ENCODE measurements at places on chromosomes 3 and 15. TPM values are rescaled to one million over a fixed set of nuclear protein-coding genes. Genes with fewer than 3 reads are reported as not detected.

The FBXO40 gene
- total RNA-seq: not detected

The ARHGEF26 gene
- total RNA-seq: 28.0 TPM

The RFX7 gene
- total RNA-seq: 19.8 TPM

The GHSR gene
- total RNA-seq: not detected

The NPAP1 gene
- not detected for total RNA-seq

The ANKUB1 gene
- total RNA-seq: not detected

- no peak overlapping the region for H3K4me3 ChIP-seq
- DNase-seq: no peak
- no peaks in the 10 kb centered on the region for H3K4me1 ChIP-seq
- H3K27me3 ChIP-seq: no peaks in the 10 kb centered on the region
- no peak overlapping the region for H3K27ac ChIP-seq
Observed at GRCh38 chr15:77546050-77546501, 86.6 kb downstream of the LINGO1 start.

DNA sequence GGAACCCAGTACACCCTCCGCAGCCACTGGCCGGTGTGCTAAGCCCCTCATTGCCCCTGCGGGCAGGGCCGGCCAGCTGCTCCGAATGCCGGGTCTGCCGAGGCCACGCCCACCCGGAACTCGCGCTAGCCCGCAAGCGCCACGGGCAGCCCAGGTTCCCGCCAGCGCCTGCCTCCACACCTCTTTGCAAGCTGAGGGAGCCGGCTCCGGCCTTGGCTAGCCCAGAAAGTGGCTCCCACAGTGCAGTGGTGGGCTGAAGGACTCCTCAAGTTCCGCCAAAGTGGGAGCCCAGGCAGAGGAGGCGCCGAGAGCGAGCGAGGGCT is 81.4 kb upstream of the BCHE start:
- no peaks in the 10 kb centered on the region for H3K27me3 ChIP-seq
- no peak overlapping the region for H3K4me3 ChIP-seq
- H3K4me1 ChIP-seq: no peaks in the 10 kb centered on the region
- H3K27ac ChIP-seq: no peak overlapping the region

DNA sequence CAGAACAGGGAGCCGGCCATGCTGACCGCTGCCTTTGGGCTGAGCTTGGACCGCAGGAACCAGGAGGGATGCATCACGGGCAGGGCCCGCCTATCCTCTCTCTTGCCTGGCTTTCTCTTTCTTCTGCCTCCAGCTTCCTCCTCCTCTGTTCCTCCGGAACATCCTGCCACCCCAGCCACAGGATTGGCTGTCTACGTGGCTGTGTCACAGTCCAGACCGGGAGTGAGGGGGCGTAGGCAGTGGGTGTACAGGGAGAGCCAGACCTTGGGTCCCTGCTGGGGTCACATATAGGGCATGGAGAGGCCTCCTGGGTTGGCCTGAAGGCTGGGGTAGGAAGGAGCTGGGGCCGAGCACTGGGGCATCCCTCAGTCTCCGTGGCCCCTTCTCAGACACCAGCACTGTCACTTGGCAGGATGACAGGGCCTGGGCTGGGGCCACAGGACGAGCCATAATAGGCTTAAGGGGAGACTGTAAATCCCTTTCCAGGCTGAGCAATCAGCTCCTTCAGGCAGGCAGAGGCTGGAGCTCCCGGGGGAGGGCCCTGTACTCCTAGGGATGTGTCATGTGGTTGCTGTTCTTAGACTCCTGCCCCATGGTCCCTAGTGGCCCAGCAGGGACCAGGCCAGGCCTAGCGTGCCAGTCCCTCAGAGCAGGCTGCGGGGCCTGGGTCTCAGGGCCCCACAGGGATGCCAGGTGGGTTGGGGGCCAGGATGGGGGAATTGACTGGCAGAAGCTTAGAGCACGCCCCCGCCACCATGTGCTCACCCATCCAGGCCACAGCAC is 25.4 kb downstream of the LINGO1 start:
- DNase-seq: no peak
- no peaks in the 10 kb centered on the region for H3K4me1 ChIP-seq
- no peaks in the 10 kb centered on the region for H3K27me3 ChIP-seq
- no peaks in the 10 kb centered on the region for H3K36me3 ChIP-seq

- H3K27ac ChIP-seq: no peak overlapping the region
- no peaks in the 10 kb centered on the region for H3K27me3 ChIP-seq
- no peak overlapping the region for H3K4me3 ChIP-seq
- DNase-seq: no peak
- H3K36me3 ChIP-seq: no peaks in the 10 kb centered on the region
Observed at GRCh38 chr3:175404027-175404426, 544.9 kb downstream of the NAALADL2 start.

DNA sequence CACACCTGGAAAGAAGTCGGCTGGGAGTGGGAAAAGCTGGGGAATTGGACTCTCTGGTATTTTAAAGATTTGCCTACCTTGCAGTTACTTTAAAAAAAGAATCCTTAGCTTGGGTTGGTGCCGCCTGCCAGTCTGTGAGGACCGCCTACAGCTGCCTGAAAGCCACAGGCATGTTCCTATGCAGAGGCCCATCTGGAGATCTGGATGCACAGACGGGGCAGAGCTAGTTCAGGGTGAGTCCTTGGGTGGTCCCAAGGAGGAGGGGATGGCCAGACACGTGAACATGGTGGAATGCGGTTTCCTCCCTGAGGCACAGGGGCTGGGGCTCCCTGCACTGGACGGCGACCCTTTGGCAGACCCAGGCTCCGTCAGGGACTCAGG is 113.2 kb upstream of the IQSEC1 start:
- no peak for DNase-seq
- no peaks in the 10 kb centered on the region for H3K36me3 ChIP-seq
- H3K27me3 ChIP-seq: no peaks in the 10 kb centered on the region
- H3K4me3 ChIP-seq: no peak overlapping the region

- no peak for DNase-seq
- no peak overlapping the region for H3K27ac ChIP-seq
- no peak overlapping the region for H3K4me3 ChIP-seq
- peaks cover 18% of the 10 kb centered on the region for H3K4me1 ChIP-seq
- peaks cover 16% of the 10 kb centered on the region for H3K36me3 ChIP-seq
- no peaks in the 10 kb centered on the region for H3K27me3 ChIP-seq
Observed at GRCh38 chr3:44962621-44963393, 13.2 kb downstream of the ZDHHC3 start.

DNA sequence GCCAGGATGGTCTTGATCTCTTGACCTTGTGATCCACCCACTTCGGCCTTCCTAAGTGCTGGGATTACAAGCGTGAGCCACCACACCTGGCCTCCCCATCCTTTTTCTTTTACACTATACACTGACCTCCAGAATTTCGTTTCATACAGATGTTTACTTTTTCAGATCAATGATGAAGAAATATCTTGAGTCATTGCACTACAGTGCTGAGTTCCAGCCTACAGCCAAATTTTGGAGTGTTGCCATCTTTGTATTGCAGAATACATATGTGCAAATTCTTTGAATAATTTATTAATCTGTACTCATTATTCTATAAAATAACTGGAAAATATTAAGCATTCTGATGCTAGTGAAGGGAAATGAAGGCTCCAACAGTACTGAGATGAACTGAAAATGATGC is 12.5 kb downstream of the ZPLD1 start:
- no peaks in the 10 kb centered on the region for H3K27me3 ChIP-seq
- no peaks in the 10 kb centered on the region for H3K36me3 ChIP-seq
- no peak overlapping the region for H3K27ac ChIP-seq
- DNase-seq: no peak
- no peaks in the 10 kb centered on the region for H3K4me1 ChIP-seq

GRCh38 chr3:56917361-56918110 is 115.8 kb upstream of the ARHGEF3 start:
- H3K36me3 ChIP-seq: no peaks in the 10 kb centered on the region
- peak overlapping the region; percentile 6 for H3K4me3 ChIP-seq
- H3K27ac ChIP-seq: peak overlapping the region; percentile 60
- peak; percentile 68 for DNase-seq
- no peaks in the 10 kb centered on the region for H3K4me1 ChIP-seq

- H3K4me3 ChIP-seq: no peak overlapping the region
- no peaks in the 10 kb centered on the region for H3K27me3 ChIP-seq
- no peak overlapping the region for H3K27ac ChIP-seq
- DNase-seq: no peak
- H3K4me1 ChIP-seq: no peaks in the 10 kb centered on the region
Observed at GRCh38 chr3:172746475-172746874, 4.1 kb upstream of the ECT2 start.

DNA sequence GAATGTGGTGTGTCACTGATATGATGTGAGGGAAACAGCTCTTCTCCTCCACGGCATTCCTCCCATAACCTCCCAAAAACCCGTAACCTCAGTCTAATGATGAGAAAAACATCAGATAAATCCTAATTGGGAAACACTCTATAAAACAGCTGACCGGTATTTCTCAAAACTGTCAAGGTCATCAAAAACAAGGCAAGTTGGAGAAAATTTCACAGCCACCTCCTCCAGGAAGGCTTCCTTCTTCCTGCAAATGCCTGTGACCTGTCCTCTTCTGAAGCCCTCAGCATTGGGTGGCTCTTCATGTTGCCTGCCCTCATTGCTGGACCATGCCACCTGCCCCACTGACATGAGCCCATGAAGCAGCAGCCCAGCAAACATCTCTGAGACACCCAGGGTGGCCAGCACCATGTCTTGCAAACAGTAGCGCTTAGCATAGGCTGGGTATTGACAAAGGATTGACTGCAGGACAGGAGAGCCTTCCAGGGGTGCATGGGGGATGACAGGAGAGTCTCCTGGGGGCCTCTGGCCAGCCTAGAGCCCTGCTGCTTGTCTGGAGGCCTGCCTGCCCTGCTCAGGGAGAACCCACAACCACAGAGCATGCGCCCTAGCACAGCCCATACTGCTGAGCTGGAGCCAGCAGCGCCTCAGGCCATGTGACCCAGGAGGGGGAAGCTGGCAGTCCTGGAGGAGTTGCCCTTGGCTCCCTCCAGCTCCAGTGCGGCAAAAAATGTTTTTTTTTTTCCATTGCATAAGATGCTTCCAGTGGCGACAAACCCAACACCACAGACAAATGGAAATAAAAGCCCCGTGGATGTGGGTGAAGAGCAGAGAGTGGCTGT is 49.7 kb downstream of the XXYLT1 start:
- H3K4me1 ChIP-seq: no peaks in the 10 kb centered on the region
- H3K36me3 ChIP-seq: no peaks in the 10 kb centered on the region
- no peaks in the 10 kb centered on the region for H3K27me3 ChIP-seq
- DNase-seq: peak; percentile 44

- no peaks in the 10 kb centered on the region for H3K4me1 ChIP-seq
- DNase-seq: no peak
- H3K36me3 ChIP-seq: peaks cover 14% of the 10 kb centered on the region
- no peaks in the 10 kb centered on the region for H3K27me3 ChIP-seq
Observed at GRCh38 chr15:82168296-82168695, 94.2 kb downstream of the EFL1 start.

- H3K36me3 ChIP-seq: no peaks in the 10 kb centered on the region
- no peaks in the 10 kb centered on the region for H3K27me3 ChIP-seq
- DNase-seq: no peak
- H3K4me3 ChIP-seq: no peak overlapping the region
- no peak overlapping the region for H3K27ac ChIP-seq
- H3K4me1 ChIP-seq: no peaks in the 10 kb centered on the region
Observed at GRCh38 chr3:141754032-141754431, 9.2 kb upstream of the GRK7 start.

DNA sequence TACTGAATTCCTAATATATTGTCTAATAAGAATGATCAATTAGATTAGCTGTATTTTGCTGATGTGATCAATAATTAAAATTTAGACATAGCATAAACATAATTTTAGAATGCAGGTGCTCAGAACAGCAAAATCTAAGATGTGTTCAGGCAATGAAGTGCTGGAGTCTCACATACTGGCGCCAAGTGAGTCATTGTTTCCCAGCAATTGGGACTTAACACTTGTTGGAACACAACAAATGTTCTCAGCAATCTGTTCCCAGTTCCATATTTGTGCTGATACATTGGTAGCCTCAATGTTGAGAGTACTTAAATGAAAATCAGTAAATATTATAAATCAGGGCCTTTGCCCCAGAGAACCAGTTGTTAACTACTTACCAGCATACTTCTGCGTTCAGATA is 619.0 kb downstream of the ROBO1 start:
- H3K36me3 ChIP-seq: no peaks in the 10 kb centered on the region
- DNase-seq: no peak
- H3K4me3 ChIP-seq: no peak overlapping the region
- H3K4me1 ChIP-seq: no peaks in the 10 kb centered on the region
- H3K27me3 ChIP-seq: no peaks in the 10 kb centered on the region

- no peak overlapping the region for H3K27ac ChIP-seq
- H3K4me3 ChIP-seq: no peak overlapping the region
- DNase-seq: no peak
- no peaks in the 10 kb centered on the region for H3K4me1 ChIP-seq
- peaks cover 32% of the 10 kb centered on the region for H3K36me3 ChIP-seq
- H3K27me3 ChIP-seq: no peaks in the 10 kb centered on the region
Observed at GRCh38 chr3:138222942-138223287, 35.8 kb downstream of the ARMC8 start.

GRCh38 chr3:26281284-26281985 is 341.1 kb upstream of the LRRC3B start:
- no peaks in the 10 kb centered on the region for H3K4me1 ChIP-seq
- no peak for DNase-seq
- no peaks in the 10 kb centered on the region for H3K27me3 ChIP-seq
- H3K36me3 ChIP-seq: no peaks in the 10 kb centered on the region
- no peak overlapping the region for H3K4me3 ChIP-seq

DNA sequence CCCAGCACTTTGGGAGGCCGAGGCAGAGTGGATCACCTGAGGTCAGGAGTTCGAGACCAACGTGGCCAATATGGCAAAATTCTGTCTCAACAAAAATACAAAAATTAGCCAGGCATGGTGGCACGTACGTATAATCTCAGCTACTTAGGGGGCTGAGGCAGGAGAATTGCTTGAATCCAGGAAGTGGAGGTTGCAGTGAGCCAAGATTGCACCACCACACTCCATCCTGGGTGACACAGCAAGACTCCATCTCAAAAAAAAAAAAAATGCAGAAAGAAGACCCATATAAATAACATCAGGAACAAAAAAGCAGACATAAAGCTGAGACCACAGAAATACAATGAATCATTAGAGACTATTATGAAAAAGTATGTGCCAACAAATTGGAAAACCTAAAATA is 235.2 kb upstream of the VEPH1 start:
- H3K27ac ChIP-seq: no peak overlapping the region
- no peak overlapping the region for H3K4me3 ChIP-seq
- no peaks in the 10 kb centered on the region for H3K27me3 ChIP-seq
- H3K36me3 ChIP-seq: no peaks in the 10 kb centered on the region

DNA sequence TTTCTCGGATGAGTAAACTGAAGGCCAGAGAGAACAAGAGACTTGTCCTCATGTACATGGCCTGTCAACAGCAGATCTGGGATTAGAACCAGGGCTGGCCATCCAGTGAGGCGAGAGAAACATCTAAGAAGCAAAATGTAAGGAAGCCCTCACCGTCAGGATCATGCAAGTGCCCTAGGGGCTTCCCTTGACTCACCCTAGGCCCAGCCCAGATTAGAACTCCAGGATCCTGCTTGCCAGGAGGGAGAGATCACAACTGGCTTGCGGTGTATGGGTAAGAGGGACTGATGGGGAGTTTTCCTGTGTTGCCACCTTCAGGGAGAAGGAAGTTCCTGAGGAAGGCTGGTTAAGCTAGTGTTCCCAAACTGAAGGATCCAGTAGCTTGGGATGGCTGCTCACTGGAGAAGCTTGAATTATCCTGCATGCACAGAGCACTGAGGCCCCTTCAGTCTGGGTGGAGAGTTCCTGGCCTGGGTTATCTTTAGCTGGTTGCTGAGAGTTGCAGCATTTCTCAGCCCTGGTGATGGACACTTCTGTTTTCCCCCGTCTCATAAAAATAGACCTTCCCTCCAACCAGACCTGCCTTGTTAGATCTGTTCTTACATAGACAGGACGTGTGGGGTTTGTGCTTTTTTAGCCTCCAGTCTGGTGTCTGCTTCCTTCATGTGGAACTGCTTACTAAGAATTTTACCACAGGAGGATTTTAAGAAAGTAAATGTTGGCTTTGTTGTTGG is 28.2 kb upstream of the XIRP1 start:
- no peak for DNase-seq
- H3K36me3 ChIP-seq: no peaks in the 10 kb centered on the region
- no peaks in the 10 kb centered on the region for H3K27me3 ChIP-seq

Measured in Peyer's patch (tissue), 4 donors.